Hypothalamus (tissue), 51 donors: ENCODE measurements at places on chromosomes 6 and 20.

DNA sequence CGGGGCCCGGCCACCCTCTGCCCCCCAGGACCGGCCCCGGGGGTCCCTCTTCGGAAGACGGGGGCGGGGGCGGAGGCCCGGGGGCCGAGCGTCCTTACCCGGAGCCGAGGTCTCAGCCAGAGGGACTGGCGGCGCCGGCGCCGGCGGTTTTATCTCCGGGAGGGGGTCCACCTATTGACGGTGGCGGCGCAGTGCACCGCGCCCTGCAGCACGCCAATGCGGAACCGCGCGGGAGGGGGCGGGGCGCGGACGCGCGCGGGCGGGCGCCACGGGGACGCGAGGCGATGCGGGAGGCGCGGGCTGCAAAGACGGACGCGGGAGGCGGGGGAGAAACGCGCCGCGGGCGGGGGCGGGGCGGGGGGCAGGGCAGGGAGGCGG is at the start of gene EEF1A2:
EEF1A2 (minus strand) TSS at position 124 of the 378 bp plus-strand sequence. CDS start 1,320 bp downstream, outside the sequence.
- DNase-seq: peak; percentile 31

DNA sequence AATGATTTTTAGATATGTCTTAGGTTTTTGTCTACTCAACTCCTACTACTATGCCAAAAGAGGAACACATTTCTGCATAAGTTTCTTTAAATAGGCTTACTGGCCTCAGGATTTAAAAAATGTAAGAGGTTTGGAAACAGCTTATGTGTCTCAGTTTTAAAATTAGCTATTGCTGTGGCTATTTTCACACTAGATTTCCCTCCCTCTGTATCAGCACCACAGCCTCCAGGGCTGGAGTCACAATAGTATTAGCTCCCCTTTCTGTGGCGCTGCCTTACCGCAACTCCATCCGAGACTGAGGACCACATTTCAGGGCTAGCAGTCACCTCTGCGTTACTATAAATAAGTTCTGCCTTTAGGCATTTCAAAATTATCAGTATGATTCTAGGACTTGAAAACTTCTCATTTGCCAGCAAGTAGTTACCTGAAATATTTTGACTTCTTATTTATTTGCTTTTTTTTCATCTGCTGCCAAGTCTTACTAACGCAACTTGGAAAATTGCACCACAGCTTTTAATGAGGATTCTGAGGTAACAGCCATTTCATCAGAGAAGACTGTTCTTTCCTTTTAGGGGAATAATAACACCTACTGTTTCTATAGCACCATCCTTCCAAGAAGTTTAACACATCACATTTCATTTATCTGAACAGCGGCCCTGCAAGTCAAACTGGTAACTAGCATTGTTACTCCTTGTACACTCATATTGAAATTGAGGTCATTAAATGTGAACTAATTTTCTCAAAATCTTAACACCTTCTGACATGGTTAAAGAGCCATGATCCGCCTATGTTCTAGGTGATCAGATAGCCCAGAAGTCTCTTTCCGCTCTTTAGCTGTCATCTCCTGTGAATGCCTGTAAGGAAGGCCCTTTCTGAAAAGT is 105.9 kb downstream of the GJA10 start:
- DNase-seq: no peak

GRCh38 chr20:4059606-4060005 is 44.2 kb upstream of the RNF24 start:
- DNase-seq: no peak

- DNase-seq: no peak
Measured at GRCh38 chr20:24966317-24967012, 17.4 kb downstream of the CST7 start.

GRCh38 chr20:12090920-12091319 is 173.2 kb downstream of the BTBD3 start:
- DNase-seq: no peak

DNA sequence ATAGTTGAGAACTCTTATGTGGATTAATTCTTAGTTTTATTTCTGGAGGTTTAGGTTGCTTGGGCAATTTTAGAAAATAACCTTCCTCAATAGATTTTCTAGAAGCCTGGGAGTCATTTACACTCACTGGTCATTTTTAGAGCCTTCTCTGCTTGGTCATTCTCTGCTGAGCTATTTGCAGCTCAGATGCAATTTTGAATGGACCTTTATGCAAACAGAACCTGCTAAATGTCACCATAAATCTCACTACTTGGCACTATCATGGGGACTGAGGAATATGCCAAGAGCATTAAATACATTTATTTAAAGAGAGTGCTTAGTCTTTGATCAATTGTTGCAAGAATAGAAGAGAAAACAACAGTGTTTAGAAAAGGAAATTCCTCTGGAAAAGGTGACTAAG is 154.0 kb downstream of the CLVS2 start:
- DNase-seq: no peak

DNA sequence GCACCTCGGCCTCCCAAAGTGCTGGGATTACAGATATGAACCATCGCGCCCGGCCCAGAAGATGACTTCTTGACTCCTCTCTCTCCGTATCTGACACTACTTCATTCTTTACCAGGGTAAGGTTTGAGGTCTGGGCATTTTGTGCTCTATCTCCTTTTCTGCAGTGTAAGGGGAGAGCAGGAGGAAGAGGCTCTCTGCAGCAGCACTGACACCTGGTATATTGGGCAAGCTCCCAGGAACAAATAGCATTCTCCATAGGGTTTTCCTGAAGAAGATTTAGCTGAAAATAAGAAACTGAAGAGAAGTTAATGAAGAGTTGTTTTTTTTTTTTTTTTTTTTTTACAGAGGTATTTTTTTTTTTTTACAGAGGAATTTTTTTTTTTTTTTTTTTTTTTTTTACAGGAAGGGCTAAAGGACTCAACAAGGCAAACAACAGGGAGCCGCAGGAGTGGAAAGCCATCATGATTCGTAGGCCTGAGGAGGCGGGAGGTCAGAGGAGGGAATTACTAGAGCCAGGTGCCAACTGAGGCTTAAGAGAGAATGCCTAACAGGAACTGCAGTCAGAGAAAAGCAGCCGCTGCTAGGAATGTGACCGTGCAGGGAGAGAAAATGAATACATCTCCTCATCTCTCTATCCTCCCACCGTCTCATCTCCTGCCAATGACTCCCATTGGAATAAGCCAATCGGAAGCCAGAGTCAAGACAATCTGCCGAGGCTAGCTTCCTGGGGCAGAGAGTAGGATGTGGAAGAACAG is 34.7 kb upstream of the ADGRF4 start:
- DNase-seq: no peak

- DNase-seq: no peak
Measured at GRCh38 chr6:120774275-120774674, 560.0 kb downstream of the TBC1D32 start.

DNA sequence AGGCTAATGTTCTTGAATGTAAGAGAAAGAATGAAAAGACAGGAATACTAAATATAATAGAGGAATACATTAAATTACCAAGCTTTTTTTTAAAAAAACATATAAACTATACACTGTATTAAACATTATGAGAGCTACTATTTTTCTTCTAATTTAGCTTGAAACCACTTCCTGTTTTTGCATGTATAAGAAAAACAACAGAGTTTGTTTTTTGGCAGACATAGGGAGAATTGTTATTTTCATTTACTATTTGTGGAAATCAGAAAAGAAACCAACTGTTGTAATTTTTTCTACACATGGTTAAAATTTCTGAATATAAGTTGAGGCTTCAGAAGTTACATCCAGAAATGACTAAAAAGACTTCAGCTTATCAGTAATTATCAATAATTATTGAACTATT is 991.8 kb upstream of the GJE1 start:
- no peak for DNase-seq

DNA sequence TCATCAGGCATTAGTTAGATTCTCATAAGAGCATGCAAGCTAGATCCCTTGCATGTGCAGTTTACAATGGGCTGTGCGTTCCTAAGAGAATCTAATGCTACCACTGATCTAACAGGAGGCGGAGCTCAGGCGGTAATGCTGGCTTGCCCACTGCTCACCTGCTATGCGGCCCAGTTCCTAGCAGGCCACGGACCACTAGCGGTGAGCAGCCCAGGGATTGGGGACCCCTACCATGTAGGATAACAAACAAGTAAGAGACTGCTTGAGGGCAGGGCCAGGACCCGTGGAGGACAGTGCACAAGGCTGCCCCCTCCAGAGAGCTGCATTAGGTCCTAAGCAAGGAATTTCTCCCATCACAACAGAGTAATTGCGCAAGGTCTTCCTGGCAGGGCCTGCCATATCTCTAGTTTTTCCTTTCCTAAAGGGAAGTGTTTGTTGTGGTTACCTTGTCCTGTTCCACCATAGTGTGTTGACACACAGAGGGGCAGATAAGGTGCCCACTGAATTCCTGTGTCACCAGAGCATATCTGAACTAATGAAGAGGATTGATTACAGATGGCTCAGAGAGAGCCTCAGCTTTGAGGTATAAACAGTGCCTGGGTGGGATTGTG is 58.0 kb downstream of the PACRG start:
- DNase-seq: no peak

DNA sequence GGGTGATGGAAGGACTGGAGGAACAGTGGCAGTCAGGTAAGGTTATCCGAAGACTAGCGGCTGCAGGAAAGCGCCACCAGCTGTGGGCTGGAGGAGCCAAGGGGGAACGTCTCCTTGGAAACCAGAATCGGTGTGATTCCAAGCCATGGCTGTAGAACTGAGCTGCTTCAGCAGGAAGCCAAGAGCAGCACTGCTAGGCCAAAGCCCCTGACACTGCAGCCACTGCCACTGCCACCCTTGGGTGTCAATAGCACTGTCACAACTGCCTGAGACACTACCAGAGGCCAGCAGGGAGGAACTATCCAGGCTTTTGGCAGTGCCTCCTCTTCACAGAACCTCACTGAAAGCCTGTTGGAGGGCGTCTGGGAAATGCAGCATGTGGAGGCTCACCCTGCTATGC is 289.6 kb upstream of the SUPT3H start:
- DNase-seq: no peak

- no peak for DNase-seq
Measured at GRCh38 chr6:81614292-81614691, 138.2 kb downstream of the TENT5A start.

DNA sequence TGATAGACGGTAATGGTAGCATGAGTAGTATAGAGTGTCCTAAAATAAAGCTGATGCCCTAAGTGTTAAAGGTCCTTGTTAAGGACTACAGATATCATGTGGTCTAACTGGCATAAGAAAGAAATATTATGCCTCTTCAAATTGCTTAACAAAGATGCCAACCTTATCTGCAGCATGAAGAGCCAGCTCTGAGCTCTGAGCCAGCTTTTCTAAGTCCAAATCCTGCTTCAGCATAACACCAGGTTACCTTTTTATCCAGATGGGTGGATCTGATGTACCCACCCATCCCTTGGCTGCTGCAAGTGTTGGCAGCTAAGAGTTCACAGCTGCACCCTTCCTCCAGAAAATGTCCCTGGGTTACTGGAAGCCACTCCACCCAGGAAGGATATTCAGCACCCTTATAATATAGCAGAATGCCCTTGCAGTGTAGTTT is 83.8 kb downstream of the TENT5A start:
- DNase-seq: no peak

DNA sequence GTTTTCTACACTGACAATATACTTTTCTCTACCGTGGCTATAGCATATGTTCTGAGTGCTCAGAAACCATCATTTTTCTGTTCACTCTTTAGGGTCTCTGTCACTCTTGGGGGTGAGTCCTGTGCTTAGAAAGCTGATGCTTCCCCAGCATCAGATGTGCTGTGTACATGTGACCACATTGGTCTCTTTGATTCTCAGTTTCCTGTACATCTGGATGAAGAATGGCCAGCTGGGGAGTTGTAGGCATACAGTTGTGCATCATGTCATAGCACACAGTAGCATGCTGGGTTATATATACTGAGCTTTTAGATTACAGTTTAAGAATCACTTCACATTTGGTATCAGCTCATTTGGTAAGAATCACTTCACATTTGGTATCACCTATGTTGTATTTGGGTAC is 238.6 kb upstream of the PREP start:
- no peak for DNase-seq

GRCh38 chr6:118744261-118744941 is 93.0 kb upstream of the CEP85L start:
- no peak for DNase-seq

- no peak for DNase-seq
Measured at GRCh38 chr6:3355011-3355357, 96.2 kb downstream of the PSMG4 start.

- DNase-seq: no peak
Measured at GRCh38 chr6:146887447-146888077, 288.8 kb downstream of the ADGB start.

- no peak for DNase-seq
Measured at GRCh38 chr6:11485271-11485670, 52.3 kb upstream of the TMEM170B start.

- peak; percentile 27 for DNase-seq
Measured at GRCh38 chr6:41695825-41696224, 39.6 kb downstream of the TFEB start.

DNA sequence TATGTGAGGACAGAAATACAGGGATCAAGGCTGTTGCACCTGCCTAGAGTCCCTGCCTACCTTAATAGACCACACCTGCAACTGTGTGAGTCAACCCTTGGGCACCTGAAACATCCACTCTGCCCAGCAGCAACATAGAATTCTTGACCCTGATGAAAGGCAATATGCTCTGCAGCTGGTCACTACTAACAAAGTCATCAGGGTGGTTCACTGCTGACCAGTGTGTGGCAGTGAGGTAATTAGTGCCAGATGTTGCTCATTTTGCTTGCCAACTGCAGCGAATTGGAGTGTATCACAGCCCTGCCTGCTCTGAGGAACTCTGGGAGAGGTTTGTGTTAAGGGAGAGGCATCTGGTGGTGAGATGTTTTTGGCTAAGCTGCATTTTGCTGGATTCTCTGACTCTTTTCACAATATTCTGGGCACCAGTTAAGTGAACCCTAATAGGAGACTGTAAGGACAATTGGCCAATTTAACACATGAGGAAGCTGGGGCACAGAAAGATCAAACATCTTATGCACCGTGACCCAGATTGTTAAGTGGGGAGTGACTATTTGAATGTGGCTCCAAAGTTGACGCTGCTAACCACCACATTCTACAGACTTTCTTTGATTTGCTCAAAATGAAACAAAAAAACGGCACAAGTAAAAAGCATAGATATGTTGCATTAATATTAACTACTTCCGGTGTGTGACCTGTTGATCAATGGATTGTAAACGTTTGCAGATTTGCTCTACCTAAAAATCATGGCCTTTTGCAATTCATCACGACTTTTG is 61.9 kb upstream of the OPRM1 start:
- no peak for DNase-seq

DNA sequence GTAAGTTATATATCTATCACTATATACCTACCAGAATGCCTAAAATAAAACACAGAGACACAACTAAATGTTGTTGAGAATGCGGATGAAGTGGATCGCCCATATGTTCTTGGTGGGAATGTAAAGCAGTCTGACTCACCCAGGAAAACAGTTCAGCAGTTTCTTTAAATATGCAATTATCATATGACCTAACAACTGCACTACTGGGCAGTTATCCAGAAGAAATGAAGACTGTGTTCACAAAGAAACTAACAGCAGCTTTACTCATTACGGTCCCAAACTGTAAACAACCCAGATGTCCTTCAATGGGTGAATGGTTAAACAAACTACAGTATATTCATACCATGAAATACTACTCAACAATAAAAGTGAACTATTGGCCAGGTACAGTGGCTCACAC is 14.3 kb upstream of the ZC3H12D start:
- no peak for DNase-seq
